ENCODE measurements at places on chromosomes 2 and 18.

DNA sequence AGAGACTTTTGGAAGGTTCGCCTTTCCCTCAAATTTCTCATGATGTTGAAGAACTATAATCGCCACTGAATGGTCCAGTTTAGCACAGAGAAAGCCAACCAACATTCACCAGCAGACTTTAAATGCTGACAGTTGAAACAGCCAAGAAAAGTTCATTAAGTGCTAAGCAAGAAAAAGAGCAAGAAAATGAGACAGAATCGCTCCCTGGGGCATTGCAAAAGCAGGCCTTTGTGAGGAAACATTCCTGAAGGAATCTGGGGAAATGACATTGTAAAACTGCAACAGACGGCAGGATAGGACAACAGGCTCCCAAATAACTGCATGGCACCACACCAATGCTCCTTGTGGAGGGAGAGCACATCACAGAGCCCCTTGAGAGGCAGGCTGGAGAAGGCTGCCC lies 269.3 kb upstream of the ID2 start:
- DNase-seq, result no peak

- no peak for DNase-seq
Observed at GRCh38 chr2:227933884-227934283, 62.5 kb downstream of the DAW1 start.

DNA sequence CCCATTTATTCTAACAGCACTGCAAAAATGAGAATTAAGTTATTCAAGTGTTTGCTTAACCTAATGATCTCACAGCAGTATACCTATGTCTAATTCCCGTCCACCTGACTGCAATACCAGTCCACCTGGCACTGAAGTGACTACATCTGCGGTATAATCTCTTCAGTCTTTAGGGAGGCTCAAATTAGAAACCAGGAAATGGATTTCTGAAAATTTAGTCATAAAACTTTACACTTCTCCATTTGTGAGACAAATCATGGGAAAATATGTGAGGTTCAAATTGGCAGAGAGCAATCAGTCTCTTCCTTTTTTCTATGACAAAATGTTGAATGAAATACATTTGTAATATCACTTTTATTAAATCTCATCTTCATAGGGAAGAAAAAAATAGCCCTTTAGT lies 33.0 kb downstream of the FTCDNL1 start:
- DNase-seq, result no peak

- no peak for DNase-seq
Observed at GRCh38 chr2:655626-656025, 21.6 kb downstream of the TMEM18 start.

- DNase-seq, result no peak
Observed at GRCh38 chr2:212726403-212726802, 187.8 kb upstream of the ERBB4 start.

GRCh38 chr2:143110758-143111428 lies 18.3 kb upstream of the ARHGAP15 start:
- peak; percentile 23 for DNase-seq

- no peak for DNase-seq
Observed at GRCh38 chr2:238155761-238156694, 2.7 kb upstream of the ERFE start.

DNA sequence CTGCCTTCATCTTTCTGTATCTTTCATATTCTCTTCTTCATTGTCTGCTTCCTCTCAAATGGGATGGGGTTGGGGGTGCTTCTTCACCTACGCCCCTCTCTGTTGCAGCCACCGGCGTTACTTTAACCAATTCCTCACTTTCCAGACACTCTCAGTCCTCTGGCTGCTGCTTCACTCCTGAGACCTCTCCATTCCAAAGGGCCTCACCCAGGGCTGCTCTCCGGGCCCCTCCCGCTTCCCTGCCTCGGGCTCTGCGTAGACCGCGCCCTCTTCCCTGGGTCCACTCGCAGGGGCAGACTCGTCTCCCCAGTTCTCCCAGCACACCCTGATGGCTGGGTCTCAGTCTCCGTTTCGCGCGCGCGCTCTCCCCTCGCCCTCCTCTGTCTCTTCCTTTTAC lies 926 bp downstream of the SERPINB8 start:
- no peak for DNase-seq

DNA sequence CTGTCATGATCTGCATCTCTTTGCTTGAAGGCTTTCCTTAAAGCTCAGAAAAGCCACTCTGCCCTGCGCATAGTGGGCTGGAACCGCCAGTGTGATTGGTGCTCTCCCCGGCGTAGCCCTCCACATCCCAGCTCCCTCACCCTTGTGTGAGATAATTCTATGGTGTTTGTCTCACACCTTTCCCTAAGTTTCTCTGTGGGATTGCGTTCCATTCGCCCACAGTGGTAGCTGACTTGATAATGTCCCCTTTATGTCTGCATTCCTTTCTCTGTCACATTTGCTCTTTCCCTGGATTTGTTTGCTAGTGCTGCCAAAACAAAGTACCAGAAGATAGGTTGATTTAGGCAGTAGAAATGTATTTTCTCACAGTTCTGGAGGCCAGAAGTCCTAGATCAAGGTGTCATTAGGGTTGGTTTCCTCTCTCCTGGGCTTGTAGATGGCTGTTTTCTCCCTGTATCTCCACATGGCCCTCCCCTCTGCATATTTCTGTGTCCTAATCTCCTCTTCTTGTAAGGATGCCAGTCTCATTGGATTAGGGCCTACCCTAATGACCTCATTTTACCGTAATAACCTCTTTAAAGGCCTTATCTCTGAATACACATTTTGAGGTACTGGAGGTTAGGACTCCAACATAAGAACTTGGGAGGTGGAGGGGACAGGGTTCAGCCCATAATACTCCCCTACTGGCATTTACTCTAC lies 7.4 kb upstream of the TMEM87B start:
- no peak for DNase-seq

GRCh38 chr18:45361125-45361851 lies 254.0 kb upstream of the SLC14A2 start:
- no peak for DNase-seq

- DNase-seq, result no peak
Observed at GRCh38 chr2:73033766-73034381, 37.6 kb downstream of the SFXN5 start.

DNA sequence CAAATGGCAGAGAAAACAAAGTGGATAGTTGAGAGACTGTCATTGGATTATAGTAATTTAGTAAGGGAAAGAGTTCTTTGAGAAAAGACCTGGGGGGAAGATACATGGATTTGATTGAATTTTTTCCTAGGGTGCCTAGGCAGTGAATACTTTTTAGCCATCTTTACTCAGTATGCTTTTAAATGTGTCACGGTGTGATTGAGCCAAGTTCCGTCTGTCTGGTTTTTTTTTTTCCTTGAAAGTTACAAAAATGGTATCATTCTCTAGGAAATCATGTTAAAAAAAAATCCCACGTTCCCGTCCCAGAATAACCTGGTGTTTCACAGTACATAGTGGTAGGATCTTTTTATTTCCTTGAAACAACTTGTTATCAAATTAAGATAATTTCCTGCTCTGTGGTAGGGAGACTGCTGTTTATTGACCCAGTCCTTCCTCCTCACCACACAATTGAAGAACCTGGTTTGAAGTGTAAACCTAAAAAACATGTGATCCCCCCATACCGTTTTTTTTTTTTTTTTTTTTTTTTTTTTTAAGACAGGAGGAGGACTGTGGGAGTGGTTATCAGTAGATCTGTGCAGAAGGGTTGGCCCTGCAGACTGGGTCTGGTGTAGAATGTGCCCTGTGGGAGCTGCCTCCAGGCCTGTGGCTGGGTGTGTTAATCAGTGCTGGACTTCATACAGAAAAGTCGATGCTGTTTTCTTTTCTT lies 55.1 kb downstream of the DGKD start:
- no peak for DNase-seq

GRCh38 chr2:214529514-214529913 lies 118.7 kb downstream of the VWC2L start:
- DNase-seq, result no peak

DNA sequence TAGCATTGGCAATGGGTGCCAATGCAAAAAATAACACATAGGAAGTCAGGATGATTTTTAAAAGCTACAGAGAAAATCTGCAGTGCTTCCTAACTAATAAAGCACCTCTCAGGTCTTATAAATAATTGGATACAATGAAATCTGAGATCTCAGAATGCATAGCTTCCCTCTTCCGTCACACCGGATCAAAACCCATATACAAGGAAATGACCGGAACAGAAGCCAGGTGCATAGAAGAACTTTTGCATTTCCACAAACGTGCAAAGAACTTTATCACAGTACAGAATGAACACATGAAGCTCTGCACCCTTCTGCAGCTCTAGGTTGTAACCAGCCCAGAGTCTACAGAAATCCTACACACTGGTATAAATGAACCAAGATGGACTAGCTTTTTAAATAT lies 145.4 kb downstream of the TCF4 start:
- DNase-seq, result no peak

Measured in stimulated activated CD8-positive, alpha-beta memory T cell treated with anti-CD3 and anti-CD28 coated beads, Interleukin-2, amount 100 ng/mL, for 48 hours (primary cell).